ENCODE measurements at places on chromosomes 7 and 10. TPM values are rescaled to one million over a fixed set of nuclear protein-coding genes. Genes with fewer than 3 reads are reported as not detected.

DNA sequence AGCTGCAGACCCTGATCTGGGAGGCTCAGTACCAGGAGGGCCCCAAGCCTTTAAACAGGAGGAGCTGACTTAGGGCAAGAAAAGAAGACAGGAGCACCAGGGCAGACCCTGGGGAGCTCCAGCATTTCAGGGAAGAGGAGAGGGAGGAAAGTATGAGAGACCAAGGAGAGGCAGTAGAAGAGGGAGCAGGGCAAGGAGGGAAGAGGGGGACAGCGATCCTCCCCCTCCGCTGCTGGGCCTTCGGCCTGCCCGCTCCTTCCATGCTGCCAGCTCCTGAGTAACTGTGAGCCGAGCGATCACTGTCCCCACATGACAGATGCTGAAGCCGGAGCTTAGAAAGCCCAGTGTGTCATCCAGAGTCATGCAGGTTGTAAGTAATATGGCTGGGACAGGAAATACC lies 65.9 kb downstream of the ALOX5 start:
- no peak for DNase-seq
- H3K4me1 ChIP-seq, result no peaks in the 10 kb centered on the region
- no peaks in the 10 kb centered on the region for H3K36me3 ChIP-seq
- no peaks in the 10 kb centered on the region for H3K27me3 ChIP-seq
- H3K27ac ChIP-seq, result no peak overlapping the region

DNA sequence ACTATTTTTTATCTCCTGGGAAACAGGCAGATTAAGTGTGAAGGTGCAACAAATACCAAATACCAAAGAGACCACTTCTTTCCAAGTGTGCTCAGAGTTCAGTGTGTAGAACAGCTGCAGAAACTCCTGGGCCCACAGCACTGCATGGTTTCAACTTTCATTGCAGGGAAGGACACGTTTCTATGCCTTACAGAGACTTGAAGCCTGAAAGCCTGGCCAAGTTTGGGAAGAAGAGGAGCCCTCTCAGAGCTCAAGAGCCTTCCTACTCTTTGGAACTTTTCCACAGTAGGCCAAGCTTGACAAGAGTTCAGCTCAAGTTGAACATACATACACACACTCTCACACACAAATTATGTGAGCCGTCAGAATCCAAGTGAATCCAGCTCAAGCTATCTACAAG lies 2.5 kb downstream of the HOXA4 start:
- no peaks in the 10 kb centered on the region for H3K27me3 ChIP-seq
- DNase-seq, result peak; percentile 41
- peaks cover 53% of the 10 kb centered on the region for H3K4me1 ChIP-seq
- H3K36me3 ChIP-seq, result no peaks in the 10 kb centered on the region

DNA sequence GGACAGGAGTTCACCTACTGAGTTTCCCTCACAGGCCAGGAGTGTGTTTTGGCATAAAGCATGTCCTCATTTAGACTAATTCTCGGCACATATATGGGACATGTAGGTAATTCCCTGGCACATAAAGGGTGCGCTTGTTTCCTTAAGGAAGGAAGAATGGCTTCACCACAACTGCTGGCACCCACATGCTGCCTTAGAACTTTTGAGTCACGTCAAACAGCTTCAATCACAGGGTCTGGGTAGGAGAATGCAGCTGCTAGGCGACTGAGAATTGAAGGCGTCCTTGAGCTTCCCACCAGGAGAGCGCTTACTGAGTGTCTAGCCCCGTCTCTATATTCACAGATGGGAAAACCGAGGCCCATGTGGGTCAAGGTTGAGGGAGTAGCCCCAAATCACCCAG lies 146.1 kb downstream of the CHN2 start:
- no peak overlapping the region for H3K4me3 ChIP-seq
- H3K4me1 ChIP-seq, result no peaks in the 10 kb centered on the region
- no peaks in the 10 kb centered on the region for H3K36me3 ChIP-seq
- H3K27me3 ChIP-seq, result no peaks in the 10 kb centered on the region
- no peak overlapping the region for H3K27ac ChIP-seq
- no peak for DNase-seq

DNA sequence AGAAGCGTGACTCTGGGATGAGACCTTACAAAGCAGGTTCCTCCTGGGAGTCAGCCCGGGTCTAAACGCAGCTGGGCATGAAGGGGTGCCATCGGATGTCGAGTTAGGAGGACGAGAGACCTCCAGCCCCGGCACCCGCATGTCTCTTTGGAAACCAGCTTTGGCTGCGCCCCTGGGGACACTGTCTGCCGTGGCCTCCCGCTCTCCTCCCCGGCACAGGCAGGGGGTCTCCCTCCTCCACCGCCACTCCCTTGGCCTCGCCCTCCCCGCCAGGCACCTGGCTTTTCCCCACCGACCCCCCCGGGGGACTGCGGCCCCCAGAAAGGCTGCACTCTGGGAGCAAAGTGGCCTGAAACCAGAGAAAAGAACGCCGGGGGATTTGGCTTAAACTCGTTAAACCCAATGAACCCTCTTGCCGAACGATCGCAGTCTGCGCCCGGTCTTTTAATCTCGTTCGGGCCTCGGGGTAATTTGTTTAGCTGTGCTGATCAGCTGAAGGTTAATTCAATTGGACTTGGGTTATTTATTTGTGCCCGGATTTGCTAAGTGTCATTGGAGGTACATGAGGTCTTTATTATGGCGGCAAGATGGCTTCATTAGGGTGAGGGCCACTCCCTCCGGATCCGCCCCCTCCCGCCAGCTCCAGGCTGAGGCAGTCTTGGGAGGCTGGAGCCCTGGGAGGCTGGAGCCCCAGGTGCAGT lies 16.4 kb upstream of the PSMG3 start:
- DNase-seq, result no peak
- H3K4me3 ChIP-seq, result no peak overlapping the region
- H3K36me3 ChIP-seq, result no peaks in the 10 kb centered on the region

GRCh38 chr10:82319562-82319961 lies 444.6 kb downstream of the NRG3 start:
- no peak overlapping the region for H3K4me3 ChIP-seq
- no peak for DNase-seq
- H3K27ac ChIP-seq, result no peak overlapping the region

GRCh38 chr7:41336981-41337380 lies 365.9 kb downstream of the INHBA start:
- H3K36me3 ChIP-seq, result no peaks in the 10 kb centered on the region
- DNase-seq, result no peak
- no peak overlapping the region for H3K27ac ChIP-seq
- H3K4me3 ChIP-seq, result no peak overlapping the region
- H3K4me1 ChIP-seq, result no peaks in the 10 kb centered on the region

DNA sequence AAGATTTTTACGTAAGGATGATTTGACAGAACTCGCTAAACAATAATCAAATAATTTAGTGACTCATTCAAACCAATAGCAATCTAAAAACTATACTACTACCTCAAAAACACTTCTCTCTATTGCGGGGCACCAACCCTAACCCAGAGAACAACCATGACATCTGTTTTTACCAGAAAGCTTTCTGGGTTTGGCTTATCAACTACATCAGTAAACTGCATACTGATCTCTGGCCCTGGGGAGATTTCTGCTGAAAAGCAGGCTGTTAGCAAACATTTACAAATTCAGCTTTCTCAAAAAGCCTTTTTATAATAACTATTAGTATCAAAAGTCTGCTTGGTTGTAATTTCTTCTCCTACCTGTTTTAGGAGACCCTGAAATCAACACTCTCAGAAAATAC lies 144.5 kb upstream of the ZWINT start:
- no peaks in the 10 kb centered on the region for H3K4me1 ChIP-seq
- no peak overlapping the region for H3K4me3 ChIP-seq
- no peaks in the 10 kb centered on the region for H3K27me3 ChIP-seq
- H3K36me3 ChIP-seq, result no peaks in the 10 kb centered on the region
- no peak overlapping the region for H3K27ac ChIP-seq

DNA sequence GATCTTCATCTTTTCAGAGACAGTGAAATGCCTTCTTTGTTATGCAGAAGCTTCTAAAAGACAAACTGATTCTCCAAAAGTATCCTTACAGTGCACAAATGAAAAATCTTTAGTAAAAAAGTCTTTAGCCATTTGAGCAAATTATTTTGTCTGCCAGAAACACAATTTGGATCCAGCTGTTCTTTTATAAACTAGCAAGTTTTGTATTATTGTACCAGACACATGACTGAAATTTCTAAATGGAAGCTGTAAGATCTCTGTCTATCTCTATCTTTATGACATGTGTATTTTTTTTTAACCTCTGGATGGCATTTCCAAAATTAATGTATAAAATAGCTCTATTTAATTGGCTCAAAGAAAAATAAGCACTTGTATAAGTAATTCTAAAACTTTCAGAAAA lies 68.3 kb downstream of the VIPR2 start:
- H3K4me3 ChIP-seq, result no peak overlapping the region
- no peak overlapping the region for H3K27ac ChIP-seq
- no peaks in the 10 kb centered on the region for H3K27me3 ChIP-seq
- H3K4me1 ChIP-seq, result no peaks in the 10 kb centered on the region
- H3K36me3 ChIP-seq, result no peaks in the 10 kb centered on the region

DNA sequence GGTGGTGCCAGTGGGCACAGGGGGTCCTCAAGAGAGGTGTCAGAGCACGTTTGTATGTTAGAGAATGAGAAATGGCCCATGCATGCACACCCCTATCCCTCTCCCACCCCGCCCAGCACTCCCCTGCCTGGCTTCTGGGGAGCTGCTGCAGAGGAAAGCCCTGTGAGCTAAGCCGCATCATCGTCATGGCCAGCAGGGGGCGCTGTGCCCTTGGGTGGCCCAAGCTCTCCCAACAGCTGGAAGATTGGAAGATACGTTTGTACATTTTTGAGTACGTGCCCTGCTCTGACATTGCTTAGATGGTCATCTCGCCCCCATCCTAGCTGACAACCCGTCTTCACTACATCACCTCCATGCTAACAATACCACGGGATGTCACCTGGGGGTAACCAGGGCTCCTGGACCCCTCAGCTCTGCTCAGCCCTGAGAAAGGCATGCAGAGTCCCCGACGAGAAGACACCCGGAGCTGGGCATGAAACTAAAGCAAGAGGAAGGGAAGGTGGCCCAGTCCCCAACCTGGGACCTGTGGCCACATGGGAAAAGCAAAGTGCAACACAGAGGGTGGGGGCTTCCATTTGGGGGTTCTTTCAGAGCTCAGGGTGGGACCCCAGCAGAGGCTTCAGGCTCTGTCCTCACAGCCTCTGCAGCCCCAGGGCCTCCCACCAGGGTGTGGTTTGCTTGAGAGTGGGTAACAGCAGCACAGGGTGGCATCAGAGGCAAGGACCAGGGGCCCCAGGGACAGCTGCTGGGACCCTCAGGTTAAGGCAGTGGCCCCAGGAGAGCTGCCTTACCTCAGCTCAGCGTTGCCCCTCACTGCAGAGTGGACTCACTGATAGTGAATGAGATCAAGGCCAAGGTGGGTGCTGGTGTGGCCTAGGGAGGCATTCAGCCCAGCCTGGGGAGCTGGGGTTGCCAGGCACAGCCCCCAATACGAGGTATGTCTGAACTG lies 136.6 kb downstream of the PTPN20 start:
- H3K4me1 ChIP-seq, result no peaks in the 10 kb centered on the region
- H3K36me3 ChIP-seq, result no peaks in the 10 kb centered on the region
- no peaks in the 10 kb centered on the region for H3K27me3 ChIP-seq
- H3K27ac ChIP-seq, result no peak overlapping the region
- DNase-seq, result peak; percentile 61
- H3K4me3 ChIP-seq, result no peak overlapping the region

GRCh38 chr10:100037758-100038315 lies 28.1 kb upstream of the DNMBP start:
- H3K4me3 ChIP-seq, result no peak overlapping the region
- peak overlapping the region; percentile 86 for H3K27ac ChIP-seq
- no peaks in the 10 kb centered on the region for H3K36me3 ChIP-seq

- H3K27ac ChIP-seq, result no peak overlapping the region
- DNase-seq, result no peak
- H3K27me3 ChIP-seq, result no peaks in the 10 kb centered on the region
Measured at GRCh38 chr7:89770161-89770560, 384.1 kb upstream of the STEAP1 start.

GRCh38 chr10:35570397-35570796 lies 34.7 kb upstream of the GJD4 start:
- no peaks in the 10 kb centered on the region for H3K4me1 ChIP-seq
- H3K27me3 ChIP-seq, result no peaks in the 10 kb centered on the region
- no peak for DNase-seq
- H3K4me3 ChIP-seq, result no peak overlapping the region
- no peak overlapping the region for H3K27ac ChIP-seq

DNA sequence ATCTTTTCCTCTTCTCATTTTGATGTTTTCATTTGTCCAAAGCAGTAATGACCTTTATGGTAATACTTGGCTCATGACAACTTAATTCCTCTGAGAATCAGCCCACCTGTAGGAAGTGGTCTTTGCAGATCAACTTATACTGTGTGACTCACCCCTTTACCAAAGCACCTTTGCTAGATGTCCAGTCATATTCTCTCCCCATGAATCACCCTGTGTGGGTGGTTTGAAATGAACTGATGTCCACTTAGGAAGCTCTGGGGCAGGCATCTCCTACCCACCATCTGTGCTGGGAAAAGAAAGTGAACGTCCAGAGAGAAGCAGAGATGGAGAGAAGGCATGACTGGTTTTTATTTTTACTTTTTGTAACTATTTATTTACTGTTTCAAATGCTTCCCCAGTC lies 410.3 kb downstream of the KIF20B start:
- no peaks in the 10 kb centered on the region for H3K27me3 ChIP-seq
- DNase-seq, result no peak
- H3K4me3 ChIP-seq, result no peak overlapping the region
- H3K36me3 ChIP-seq, result no peaks in the 10 kb centered on the region
- no peak overlapping the region for H3K27ac ChIP-seq

The HOXA5 gene
- 2.4 TPM for polyA plus RNA-seq

The SSC4D gene
- not detected for polyA plus RNA-seq

The ZNF33B gene
- polyA plus RNA-seq, result 8.7 TPM

The GCK gene
- 1.1 TPM for polyA plus RNA-seq

The TPST1 gene
- 8.5 TPM for polyA plus RNA-seq

The LSM8 gene
- 45.2 TPM for polyA plus RNA-seq

The NOC3L gene
- 11.6 TPM for polyA plus RNA-seq

The OIT3 gene
- 10.6 TPM for polyA plus RNA-seq

The ADAP1 gene
- 102 TPM for polyA plus RNA-seq
